Stimulated activated naive CD4-positive, alpha-beta T cell (primary cell): ENCODE measurements at places on chromosomes 12 and 14.

- DNase-seq: no peak
These were observed 21.3 kb downstream of the PRKD1 start for GRCh38 chr14:29906256-29906870.

DNA sequence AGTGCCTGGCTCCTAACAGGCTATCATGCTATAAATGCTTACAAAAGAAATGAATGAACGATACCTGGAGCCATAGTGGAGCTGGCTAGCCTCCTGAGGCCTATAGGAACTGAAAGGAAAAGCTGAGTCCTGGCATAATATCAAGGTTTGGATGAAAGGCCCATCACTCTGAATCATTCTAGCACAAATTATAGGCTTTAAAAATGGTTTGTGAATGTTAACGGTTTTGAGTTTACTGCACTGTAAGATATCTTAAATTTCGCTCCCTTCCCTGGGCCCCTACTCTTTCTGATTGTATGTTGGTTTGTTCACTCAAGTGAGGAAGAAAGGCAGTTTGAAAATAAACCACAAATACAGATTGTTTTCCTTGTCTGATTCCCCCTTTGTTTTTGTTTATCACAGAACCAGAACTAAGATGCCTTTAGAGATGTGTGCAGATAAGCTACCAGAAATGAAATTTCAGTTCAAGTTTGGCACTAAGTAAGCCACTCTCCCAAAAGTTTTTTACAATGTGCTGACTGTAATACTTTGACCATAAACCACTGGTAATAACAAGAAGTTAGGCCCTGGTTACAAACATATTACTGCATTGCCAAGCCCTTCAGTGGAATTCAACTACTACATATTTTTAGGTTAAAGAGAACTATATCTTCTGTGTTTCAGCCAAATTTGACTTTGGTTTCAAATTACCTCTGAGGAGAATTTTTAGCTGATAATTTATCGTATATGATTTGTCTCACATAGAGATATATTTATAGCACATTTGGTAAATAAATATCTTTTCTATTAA lies 89.5 kb downstream of the ALX1 start:
- no peak for DNase-seq

DNA sequence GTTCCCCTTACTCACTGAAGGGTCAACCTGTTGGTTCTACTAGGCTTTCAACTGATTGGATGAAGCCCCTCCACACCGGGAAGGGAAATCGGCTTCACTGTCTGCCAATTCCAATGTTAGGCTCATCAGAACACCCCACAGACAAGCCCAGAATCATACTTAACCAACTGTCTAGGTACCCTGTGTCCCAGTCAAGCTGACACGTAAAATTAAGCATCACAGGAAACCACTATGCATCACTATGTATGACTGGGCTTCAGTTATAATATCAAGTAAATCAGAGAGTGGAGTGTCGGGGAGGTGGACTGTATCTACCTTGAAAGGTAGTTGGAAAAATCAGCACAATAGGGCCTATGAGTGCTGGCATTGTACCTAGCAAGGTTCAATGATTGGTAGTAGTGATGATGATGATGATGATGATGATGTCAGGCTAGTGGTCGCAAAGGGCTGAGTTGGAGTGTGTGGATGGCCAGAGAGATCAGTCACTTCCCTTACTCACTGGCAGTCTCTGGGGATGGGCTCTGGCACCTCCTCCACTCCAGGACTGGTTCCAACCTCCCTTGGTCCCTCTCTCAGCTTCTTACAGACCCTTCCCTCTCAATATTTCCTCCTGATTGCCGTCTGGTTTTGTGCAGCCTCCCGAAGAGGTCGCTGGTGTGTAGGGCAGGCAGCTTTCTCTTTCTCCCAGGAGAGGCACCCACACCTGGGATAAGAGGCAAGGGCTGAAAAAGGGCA lies 3.3 kb upstream of the ATG101 start:
- no peak for DNase-seq

DNA sequence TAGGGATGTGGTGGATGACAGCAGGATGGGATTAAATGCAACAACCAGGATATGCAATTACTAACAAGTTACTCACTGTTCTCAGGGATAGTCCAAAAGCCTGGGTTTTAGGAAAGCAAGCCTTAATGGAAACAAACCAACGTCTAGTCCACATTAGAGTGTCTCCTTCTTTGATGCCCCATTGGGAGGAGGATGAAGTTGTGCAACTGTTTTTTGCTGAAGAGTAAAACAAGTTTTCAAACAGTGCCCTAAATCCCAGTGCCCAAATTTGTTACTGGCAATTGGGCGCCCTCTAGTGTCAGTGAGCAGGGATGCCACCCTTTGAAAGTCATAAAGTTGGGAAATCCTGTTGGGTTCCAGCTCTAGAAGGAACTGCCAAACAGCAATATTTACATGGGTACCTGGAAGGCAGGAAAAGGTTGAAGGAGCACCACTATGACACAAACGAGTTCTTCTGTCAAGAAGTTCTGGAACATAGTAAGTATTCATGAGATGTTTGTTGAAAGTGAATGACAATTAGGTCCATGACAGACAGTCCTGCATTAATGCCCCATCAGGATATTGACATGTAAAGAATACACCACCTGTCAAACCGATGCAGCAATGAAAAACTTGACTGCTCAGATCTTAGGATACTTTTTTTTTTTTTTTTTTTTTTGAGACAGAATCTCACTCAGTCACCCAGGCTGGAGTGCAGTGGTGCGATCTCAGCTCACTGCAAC lies 11.1 kb upstream of the DPF3 start:
- DNase-seq: peak; percentile 68

GRCh38 chr14:43360239-43360638 lies 1146.8 kb downstream of the FSCB start:
- DNase-seq: no peak

- no peak for DNase-seq
These were observed 56.8 kb upstream of the RIC8B start for GRCh38 chr12:106717673-106718072.

DNA sequence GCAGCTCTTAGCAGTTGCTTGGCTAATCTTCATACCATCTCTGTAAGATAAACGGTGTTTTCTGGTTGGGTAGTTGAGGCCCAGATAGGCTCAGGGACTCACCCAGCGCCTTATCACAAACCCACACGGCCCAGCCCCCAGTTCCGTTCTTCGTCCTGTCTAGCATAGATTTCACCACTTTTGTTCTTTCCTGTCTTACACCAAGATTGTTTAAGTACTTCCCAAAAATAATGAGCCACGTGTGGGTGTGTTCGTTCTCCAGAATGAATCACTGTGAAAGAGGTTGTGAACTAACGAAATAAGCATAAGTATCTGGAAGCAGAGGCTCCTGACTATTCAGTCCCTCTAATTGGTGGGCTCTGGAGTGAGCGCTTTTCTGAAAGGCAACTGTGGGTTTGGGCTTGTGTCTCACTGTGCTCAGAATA lies 21.4 kb downstream of the ACVR1B start:
- no peak for DNase-seq

DNA sequence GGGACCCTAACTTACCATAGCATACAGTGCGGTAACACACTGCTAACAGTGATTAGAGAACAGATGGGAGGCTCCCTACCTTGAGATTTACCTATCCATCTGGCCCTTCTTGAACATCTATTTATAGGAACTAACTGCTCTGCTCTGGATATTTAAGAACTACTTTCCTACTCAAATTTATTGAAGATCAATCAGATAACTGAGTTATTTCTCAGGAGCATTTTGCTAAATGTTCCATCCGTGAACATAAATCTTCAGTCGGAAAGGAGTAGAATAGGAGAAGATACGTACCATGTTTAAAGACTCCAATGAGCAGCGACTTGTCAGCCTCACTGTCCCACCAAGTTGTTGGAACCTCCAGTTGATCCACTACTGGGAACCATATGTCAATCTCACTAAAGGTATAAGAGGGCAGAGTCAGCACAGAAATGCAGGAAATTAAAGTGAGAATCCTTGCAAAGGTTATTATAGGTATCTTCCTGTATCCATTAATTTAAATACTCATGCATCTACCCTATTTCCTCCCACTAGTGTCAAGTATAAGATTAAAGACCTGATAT lies 15.6 kb upstream of the SUPT16H start:
- DNase-seq: no peak

- DNase-seq: no peak
These were observed 25.3 kb downstream of the GNS start for GRCh38 chr12:64733857-64734256.

DNA sequence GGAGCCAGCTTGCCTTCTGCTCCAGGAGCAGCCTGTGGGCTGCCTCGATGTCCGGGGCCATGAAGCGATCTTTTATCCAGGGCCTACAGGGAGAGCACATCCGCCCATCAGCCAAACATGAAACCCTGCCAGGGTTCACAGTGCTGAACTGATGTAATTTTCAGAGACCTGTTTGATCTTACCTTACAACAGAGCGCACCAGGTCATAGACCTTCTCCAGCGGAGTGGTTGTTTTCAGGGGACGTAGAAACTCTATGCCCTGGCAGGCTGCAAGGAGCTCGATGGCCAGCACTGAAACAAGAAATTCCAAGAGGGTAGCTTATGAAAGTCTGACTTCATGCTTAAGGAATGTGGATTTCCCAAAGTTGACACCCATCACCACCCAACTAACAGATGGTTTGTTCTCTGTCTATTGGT lies 19.7 kb downstream of the HAL start:
- DNase-seq: no peak
